ENCODE measurements at places on chromosomes 16 and 17.

GRCh38 chr16:55666012-55666411 lies 10.2 kb downstream of the SLC6A2 start:
- no peak for DNase-seq

- no peak for DNase-seq
These were observed 138.3 kb downstream of the KCNJ2 start for GRCh38 chr17:70307430-70308225.

- DNase-seq: no peak
These were observed 59.6 kb upstream of the CIBAR2 start for GRCh38 chr16:85171759-85172454.

GRCh38 chr17:16108871-16109270 lies 106.5 kb downstream of the NCOR1 start:
- no peak for DNase-seq

DNA sequence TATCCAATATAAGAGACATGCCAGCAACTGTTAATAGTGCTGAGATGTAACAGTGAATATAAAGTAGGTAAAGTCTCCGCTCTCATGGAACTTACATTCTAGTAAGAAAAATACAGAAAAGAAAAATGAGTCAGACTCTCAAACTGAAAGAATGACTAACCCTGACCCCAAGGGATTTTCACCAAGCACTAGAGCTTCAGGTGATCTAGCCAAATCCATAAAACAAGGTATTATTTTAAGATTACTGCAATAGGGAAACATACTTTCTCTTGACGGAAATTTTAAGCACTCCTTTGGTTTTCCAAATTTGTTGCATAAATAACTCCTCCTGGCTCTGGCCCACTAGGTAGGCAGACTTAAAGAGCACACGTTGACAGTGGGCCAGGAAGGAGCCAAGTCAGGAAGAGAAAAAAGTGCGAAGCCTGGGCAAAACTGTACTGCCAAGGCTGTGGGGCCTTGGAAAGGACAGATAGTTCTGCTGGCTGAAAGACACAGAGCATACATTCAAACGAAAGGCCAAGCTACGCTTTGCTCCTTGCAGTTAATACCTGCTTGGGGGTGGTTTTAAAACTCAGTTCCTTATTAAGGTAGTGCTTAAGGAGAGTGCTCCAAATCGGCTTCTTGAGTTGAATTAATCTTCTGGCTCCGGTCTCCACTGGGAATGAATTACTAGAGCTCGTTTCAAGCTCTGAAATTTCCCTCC lies 1.4 kb downstream of the GOT2 start:
- no peak for DNase-seq

- no peak for DNase-seq
These were observed 9.8 kb downstream of the GNGT2 start for GRCh38 chr17:49200423-49201083.

DNA sequence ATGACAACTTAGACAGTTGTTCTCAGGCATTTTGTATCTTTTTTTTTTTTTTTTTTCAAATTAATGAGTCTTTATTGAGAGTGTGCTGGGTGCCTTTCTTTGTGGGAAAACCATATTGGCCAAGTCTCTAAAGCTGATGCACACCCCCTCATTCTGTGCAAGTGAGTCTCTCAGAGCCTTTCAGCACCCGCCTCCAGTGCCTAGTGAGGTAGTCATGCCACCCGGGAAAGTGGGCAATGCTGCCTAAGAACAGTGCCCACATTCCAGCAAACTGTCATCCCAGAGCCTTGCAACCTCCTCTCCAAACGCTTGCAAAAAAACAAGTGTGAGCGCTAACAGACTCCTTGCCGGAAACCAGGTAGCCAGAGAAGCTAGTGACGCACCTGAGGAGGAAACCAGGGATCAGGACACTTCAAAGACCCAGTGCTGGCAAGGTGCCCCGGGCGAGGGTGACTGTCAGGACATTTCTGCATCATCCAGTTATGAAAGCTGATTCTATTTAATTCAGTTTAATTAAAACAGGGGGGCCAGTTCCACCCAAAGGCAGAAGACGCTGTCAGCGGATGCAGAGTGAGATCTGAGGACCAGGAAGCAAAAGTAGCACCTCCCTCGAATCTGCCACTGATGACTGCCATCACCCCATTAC lies 34.9 kb downstream of the SMARCE1 start:
- DNase-seq: no peak

DNA sequence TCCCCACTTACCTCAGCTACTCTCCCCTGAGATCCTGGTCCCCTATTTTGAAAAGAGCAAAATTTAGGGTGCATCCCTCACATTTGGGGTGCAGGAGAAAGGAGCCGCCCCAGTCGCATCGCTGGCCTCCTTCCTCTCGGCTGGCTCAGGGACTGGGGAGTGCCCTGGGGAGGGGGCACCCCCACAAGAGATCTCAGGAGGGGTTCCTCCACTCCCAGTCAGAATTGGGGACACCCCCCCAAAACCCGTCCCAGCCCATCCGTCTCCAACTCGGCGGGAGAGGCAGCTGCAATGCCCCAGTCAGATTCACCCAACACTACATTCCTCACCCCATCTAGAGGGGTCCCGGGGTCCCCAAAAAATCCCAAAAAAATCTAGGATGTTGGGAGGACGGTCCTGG lies 3.5 kb upstream of the BCL6B start:
- no peak for DNase-seq

- DNase-seq: peak; percentile 100
These were observed 18.2 kb downstream of the GNGT2 start for GRCh38 chr17:49191917-49192741.

DNA sequence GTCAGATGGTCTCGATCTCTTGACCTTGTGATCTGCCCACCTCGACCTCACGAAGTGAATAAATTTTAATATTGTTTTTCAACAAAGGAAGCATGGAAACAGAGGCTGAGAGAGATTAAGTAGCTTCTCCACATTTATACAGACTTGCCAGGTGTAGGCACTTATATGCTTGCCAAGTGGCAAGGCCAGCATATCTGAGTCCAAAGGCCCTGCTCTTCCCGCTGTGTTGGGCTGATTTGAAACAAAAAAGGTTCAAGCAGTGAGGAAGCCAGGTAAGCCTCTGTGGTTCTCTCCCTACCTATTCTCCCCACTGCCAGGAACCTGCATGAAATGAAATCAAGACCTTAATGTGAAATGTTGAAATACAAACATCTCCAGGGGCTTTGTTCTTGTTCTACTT lies 7.5 kb upstream of the SLC6A4 start:
- DNase-seq: no peak

- DNase-seq: no peak
These were observed 21.8 kb downstream of the DRC3 start for GRCh38 chr17:17994271-17995069.

DNA sequence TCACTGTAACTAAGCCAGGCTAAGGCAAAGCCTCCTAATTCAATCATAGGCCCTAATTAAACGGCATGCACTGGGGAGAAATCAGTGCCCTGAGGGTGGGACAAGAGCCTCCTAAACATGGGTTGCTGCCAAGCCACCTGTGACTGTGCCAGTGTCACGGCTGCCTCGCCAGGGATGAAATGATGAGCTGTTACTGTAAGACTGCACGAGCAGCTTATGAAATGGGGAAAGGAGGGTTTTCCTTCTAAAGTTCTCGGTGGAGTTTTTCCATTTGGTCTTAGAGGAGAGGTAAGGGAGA lies 12.7 kb downstream of the TMEM11 start:
- DNase-seq: no peak

DNA sequence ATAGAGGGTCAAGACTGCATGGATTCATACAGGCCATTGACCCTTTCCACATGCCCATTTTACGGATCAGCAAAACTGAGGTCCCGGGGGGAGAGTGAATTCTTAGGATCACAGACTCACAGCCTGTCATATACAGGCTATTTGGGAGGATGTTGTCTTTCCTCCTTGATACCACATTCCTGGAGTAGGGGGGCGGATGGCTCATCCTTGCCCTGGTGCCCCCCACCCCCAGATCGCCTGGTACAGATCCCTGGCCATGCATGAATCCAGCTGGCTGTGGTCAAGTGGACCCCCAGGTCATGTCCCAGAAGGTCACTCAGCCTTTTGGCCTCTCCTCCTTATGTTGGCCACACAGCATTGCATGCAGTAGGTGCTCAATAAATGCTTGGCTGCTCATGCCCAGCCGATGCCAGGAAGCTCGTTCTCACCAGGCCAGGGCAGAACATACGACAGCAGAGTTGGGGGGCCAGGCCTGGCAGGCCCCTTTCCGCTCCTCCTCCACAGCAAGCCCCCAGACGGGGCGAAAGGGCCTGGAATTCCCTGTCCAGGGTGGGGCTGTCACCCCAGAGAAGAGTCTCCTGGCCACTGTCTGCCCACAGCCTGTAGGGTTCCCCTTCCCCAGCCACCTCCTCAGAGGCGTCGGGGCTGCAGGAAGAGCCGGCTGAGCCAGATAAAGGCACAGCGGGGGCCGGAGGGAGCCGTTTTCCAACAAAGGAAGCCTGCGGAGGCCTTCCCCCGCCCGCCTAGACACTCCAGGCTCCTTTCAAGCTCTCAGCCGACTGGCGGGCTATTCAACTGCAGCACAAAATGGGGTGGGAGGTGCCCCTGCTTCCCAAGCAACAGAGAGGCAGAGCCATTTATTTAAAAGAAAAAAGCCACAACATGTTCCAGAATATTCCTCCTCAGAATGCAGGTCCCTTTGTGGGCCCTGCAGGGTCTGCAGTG lies 215.7 kb upstream of the CIBAR2 start:
- DNase-seq: no peak

DNA sequence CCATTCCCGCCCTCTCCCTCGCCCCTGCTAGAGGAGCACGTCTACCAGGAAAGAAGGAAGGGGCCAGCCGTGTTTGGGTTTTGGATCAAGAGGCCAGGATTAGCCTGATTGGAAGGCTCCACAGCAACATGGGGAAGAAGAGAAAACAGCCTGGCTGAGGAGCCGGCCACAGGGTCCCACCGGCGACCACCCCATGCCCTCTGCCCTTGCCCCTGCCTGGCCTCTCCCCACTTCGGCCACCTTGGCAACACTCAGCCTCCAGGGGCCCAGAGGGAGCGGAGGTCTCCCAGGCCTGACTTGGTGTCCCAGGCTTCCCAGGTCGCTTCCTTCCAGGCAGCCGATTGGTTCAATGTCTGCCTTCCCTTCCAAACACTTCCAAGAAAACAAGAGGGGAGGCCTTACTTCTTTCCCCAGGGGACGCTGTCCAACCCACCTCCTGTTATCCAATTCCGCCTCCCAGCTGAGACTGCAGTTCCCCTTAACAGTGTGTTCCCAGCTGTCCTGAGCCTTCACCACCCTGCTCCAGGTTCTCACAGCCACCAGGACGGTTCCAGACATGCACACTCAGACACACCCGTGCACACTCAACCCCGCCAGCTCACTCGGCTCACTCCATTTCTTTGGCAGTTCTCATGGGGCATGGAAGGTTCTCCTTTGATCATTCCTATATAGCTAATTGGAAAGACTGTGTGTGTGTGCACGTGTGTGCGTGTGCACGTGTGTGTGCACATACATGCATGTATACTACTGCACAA lies 65.4 kb downstream of the RBFOX3 start:
- DNase-seq: no peak

DNA sequence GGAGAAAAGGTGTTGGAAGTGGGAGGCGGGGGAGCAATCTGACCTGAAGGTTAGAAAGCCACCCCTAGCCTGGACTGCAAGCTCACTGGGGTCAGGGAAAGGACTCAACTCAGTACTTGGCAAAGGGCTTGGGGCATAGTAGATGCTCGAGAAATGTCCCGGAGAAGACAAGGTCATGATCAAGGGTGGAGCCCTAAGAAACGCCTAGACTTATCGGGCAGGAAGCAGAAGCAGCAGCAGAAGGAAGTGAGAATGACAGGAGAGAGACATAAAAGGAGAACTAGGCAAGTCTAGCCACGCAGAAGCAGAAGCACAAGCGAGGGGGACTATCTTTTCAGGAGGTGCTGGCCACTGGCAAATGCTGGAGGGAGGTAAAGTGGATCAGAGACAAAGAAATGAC lies 10.2 kb downstream of the COTL1 start:
- DNase-seq: no peak

GRCh38 chr17:50559674-50560184 lies 786 bp upstream of the CACNA1G start:
- no peak for DNase-seq

DNA sequence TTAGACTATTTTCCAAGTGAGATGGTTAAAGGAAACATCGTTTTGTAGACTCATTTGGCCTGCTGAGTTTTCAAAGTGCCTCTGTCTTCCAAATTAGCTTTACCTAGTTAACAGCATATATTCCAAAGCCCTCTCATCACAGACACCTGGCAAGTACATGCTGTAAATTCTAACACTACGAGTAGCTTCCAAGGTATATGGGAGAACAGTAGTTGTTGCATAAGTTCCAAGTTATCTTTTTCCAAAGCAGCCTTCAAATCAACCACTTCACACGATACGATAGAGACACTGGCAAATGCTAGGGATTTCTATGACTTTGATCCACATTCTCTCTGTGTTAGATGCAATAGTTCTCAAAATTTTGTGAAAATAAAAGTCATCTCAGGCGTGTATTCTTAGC lies 299.3 kb downstream of the CNTNAP4 start:
- DNase-seq: no peak

DNA sequence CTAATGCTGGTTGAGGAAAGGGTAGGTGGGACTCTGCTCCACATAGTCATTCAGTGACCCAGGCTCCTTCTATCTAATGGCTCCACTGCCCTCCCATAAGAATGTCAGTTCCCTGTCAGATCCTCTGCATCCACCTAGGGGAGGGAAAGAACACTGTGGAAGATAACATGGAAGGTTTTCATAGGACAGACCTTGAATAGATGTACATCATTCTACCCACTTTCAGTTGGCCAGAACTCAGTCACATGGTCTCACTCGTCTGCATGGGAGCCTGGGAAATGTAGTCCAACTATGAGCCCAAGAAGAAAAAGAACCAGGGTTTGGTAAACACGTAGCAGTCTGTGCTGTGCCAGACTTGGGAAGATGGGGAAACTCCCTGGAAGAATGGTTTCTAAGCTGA lies 27.1 kb upstream of the SCNN1B start:
- DNase-seq: no peak

- no peak for DNase-seq
These were observed 631.3 kb upstream of the CA10 start for GRCh38 chr17:52789829-52790228.

- DNase-seq: no peak
These were observed 50.1 kb upstream of the CACNG5 start for GRCh38 chr17:66784621-66785364.

GRCh38 chr17:50594128-50594823 lies 33.8 kb downstream of the CACNA1G start:
- no peak for DNase-seq

DNA sequence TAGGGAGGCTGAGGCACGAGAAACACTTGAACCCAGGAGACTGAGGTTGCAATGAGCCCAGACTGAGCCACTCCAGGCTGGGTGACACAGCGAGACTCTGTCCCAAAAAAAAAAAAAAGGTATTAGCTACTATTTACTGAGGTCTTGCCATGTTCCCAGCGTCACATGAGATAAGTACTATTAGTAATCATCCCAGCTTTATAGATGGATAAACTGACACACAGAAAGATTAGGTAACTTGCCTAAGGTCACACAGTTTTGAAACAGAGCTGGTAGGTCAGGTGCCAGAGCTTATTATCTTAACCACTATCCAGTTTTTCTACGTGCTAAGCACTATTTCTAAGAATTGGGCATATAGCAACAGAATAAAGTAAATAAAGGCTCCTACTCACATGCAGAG lies 51.6 kb downstream of the TEX14 start:
- no peak for DNase-seq

All from activated CD8-positive, alpha-beta memory T cell treated with anti-CD3 and anti-CD28 coated beads for 48 hours (primary cell).